ENCODE measurements at places on chromosomes 6 and 20.

- no peak for DNase-seq
Observed at GRCh38 chr20:31720486-31721407, 1.9 kb downstream of the BCL2L1 start.

DNA sequence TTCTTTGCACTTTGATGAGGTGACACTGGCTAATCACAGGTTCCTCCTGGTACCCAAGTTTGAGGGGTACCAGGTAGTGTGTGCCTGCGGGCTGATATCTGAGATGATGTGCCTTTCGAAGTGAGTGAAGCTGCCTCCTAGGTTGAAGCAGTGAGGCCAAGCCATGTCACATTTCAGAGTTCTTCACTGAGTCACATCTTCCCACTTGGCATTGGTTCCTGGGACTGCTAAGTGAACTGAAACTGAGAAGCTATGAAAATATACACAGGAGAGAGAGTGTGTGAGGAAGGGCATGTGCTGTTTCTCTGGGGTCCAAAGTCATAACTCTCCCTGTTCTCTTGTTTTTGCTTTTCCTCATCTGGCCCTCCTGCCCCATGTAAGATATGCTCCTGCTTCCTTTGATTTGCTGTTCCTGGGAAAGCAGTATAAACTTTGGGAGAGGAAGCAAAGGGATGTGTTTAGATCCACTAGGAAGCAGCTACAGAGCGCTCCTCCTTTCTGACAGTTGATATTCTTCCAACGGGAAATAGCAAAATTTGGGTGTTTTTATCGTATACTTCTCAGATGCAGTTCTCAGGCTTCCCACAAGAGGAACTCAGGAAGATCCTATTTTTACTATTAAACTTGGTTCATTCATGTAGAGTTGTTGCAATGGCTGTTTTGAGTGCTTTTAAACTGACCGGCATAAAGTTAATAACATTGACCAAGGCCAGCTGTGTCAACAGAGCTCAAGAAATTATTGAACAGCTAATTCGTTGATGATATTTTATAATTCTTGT, 153.7 kb downstream of the MOXD1 start:
- DNase-seq = no peak

DNA sequence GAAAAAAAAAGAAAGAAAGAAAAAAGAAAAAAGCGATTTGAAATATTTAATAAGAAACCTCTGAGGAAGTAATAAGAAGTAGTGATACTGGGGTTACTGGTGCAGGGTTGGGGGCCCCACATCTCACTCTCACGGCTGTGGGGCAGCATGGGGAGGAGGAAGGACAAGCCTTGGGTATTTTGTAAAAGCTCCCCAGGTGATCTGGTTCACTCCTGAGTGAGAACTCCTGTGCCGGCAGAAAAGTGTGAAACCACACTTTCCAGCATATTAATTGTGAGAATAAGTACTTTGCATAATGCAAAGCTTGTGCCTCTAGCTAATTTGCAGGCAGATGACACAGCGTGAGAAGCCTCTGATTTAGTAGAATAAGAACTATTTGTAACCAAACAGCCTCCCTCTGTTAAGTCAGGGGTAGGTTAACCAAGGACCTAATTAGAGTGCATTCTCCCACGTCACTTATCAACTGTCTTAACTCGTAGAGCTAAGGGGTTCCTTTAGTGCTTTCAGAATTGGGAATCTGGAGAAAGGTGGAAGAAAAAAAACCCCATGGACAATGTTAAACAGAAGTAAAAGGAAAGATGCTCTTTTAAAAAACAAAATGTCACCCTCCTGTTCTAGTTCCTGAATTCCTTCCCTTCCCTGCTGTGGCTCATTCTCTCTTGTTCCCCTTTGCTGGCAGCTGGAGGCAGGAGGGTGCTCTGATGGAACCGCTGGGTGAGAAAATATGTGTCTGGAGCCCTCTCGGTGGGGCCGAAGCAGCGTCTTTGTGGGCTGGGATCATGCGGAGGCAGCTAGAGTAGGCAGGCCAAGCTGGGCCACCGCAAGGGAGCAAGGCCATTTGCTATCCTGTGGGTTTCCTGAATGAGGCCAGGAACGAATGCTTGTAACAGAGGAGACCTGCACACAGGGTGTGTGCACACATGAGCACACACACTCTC, 108.7 kb downstream of the FYN start:
- DNase-seq = no peak

DNA sequence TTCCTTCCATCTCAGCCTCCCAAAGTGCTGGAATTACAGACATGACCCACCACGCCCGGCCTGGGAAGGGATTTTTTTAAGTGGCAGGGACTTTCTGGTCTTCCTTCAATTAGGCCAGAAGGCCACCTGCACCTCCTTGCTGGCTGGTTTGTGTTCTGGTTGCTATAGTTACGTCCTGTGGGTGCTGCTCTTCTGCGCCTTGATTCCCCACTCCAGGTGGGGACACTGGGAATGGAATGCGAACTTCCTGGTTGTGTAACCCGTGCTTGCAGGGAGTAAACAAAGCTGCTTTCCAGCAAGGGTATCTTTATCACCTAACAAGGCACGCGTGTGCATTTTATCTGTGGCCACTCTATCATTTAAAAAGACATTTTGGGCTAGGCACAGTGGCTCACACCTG, 117.7 kb downstream of the PLEKHG1 start:
- DNase-seq = no peak
